Central memory CD8-positive, alpha-beta T cell (primary cell): ENCODE measurements at places on chromosomes 7 and 10.

- H3K27ac ChIP-seq: no peak overlapping the region
- no peaks in the 10 kb centered on the region for H3K27me3 ChIP-seq
- no peak overlapping the region for H3K4me3 ChIP-seq
- no peaks in the 10 kb centered on the region for H3K36me3 ChIP-seq
- no peaks in the 10 kb centered on the region for H3K4me1 ChIP-seq
- no peak for DNase-seq
These were observed 304.5 kb upstream of the FZD8 start for GRCh38 chr10:35946556-35946955.

DNA sequence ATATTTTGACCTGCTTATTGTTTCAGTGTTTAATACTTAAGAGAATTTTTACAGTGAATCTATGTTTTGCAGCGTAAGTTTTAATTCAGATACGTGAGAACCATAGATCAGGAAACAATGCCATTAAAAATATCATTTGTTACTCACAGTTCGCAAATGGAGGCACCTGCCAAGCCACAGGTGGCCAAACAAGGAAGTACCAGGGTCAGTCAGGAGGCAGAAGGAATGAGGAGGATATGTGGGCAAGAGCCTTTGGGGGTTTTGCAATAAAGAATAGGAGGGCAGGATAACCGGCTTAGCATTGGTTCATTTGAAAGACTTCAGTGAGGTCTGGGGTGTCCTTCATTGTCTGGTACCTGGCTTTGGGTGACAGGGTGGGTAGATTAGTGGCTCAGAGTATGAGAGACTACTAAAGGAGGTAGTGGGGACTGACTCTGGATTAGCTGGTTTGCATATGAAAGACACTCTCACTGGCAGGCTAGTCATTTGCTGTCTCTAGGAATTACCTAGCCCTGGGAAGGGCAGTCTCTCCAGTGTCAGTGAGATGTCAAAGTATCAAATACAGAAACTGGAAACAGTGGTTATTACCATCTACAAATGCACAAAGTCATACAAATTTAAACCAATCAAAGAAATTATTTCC lies 132.2 kb upstream of the CAV2 start:
- H3K36me3 ChIP-seq: peaks cover under 1% of the 10 kb centered on the region
- no peak overlapping the region for H3K27ac ChIP-seq
- H3K4me3 ChIP-seq: no peak overlapping the region
- DNase-seq: no peak
- H3K4me1 ChIP-seq: no peaks in the 10 kb centered on the region

DNA sequence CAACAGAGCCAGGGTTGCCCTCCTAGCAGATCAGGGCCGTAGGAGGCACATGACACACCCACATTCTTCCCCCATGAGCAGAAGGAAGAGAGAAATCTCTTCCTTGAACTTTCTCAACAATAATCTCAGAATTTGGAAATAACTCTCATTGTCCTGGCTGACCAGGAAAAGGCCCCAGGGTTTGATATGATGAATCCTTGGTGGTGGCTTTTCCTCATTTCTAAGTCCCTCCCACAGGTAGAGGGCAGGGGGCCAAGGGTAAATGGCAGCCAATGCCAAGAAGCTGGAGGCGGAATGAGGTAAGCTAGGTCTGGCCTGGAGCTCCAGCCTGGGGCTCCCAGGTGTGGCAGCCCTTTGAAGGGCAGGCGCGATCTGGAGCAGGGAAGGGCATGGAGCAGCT lies 67.8 kb downstream of the GRB10 start:
- DNase-seq: no peak
- H3K27ac ChIP-seq: no peak overlapping the region
- H3K27me3 ChIP-seq: no peaks in the 10 kb centered on the region
- no peak overlapping the region for H3K4me3 ChIP-seq
- peaks cover 2% of the 10 kb centered on the region for H3K36me3 ChIP-seq

DNA sequence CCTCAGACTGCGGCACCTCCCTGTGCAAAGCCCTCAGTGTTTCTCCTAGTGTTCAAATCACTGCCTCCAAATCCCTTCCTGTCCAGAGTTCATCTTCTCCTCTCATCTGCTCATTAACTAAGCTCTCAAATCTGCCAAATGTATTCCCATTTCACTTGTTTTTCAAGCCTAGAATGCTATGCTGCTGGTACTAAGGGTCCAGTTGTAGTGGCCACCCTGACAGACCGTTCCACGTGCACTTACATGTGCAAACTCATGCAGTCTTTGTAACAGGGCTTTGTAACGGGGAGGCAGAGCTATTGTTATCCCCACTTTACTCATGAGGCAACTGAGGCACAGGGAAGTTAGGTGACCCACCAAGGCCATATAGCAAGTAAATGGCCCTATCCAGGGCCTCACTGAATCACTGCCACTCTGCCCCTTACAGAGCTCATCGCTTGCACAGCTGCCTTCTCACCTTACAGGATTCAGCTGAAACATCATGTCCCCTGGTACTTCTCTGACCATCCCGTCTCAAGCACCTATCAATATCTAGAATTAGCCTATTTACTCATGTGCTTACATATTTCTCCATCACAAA lies 153.0 kb upstream of the PDE1C start:
- DNase-seq: no peak
- H3K27ac ChIP-seq: no peak overlapping the region
- no peak overlapping the region for H3K4me3 ChIP-seq
- H3K36me3 ChIP-seq: peaks cover 2% of the 10 kb centered on the region
- H3K4me1 ChIP-seq: no peaks in the 10 kb centered on the region

GRCh38 chr7:79781716-79782115 lies 328.2 kb upstream of the MAGI2 start:
- no peaks in the 10 kb centered on the region for H3K4me1 ChIP-seq
- no peak for DNase-seq
- H3K4me3 ChIP-seq: no peak overlapping the region

DNA sequence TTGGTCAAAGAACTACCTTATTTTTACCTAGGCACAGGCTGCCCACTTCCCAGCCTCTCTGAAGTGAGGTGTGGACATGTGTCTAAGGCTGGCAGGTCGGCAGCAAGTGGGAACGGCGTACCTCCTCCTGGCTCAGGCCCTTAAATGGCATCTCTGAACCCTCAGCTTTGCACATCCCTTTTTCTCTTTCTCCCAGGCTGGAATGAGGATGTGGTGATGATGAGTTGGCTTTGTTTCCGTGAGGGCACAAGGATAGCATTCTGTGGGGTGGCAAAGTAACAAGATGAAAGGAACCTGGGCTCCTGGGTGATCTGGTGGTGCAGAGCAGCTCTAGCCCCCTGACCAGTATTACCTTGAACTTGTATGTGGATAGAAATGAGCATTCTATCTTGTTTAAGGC lies 196.8 kb downstream of the REEP3 start:
- no peak for DNase-seq
- peaks cover under 1% of the 10 kb centered on the region for H3K27me3 ChIP-seq
- H3K36me3 ChIP-seq: no peaks in the 10 kb centered on the region

GRCh38 chr7:2417981-2418481 lies 14.6 kb downstream of the CHST12 start:
- H3K4me1 ChIP-seq: peaks cover 41% of the 10 kb centered on the region
- DNase-seq: peak; percentile 45
- H3K27me3 ChIP-seq: no peaks in the 10 kb centered on the region

DNA sequence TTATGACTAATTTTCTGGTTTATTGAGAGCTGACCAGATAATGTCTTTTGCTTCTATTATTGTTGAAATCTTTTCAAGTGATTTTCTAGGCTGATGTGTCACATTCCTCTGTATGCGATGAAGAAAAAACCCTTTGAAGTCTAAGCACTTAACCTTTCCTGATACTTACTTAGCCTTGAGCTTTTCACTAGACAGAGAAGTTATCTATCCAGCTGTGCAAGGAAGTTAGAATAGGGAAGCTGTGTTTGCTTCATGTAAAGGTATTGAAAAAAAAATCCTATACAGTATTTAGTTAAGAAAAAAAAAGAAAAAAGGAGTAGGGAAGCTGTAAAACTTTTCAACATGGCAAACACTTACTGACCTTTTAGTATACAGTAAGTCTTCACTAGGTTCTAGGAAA lies 117.6 kb upstream of the DNAJB12 start:
- H3K4me1 ChIP-seq: no peaks in the 10 kb centered on the region
- peaks cover 26% of the 10 kb centered on the region for H3K36me3 ChIP-seq
- H3K4me3 ChIP-seq: no peak overlapping the region
- DNase-seq: no peak
- H3K27me3 ChIP-seq: no peaks in the 10 kb centered on the region

- H3K27me3 ChIP-seq: peaks cover 5% of the 10 kb centered on the region
- H3K4me3 ChIP-seq: no peak overlapping the region
- H3K36me3 ChIP-seq: no peaks in the 10 kb centered on the region
- no peaks in the 10 kb centered on the region for H3K4me1 ChIP-seq
- DNase-seq: no peak
These were observed 139.7 kb downstream of the ELFN1 start for GRCh38 chr7:1809601-1810258.

GRCh38 chr10:85222300-85222699 lies 893.9 kb downstream of the CCSER2 start:
- no peak overlapping the region for H3K27ac ChIP-seq
- H3K4me1 ChIP-seq: no peaks in the 10 kb centered on the region
- H3K36me3 ChIP-seq: no peaks in the 10 kb centered on the region
- no peak overlapping the region for H3K4me3 ChIP-seq
- DNase-seq: no peak
- H3K27me3 ChIP-seq: no peaks in the 10 kb centered on the region

GRCh38 chr7:77558284-77558967 lies 21.3 kb downstream of the PTPN12 start:
- H3K27ac ChIP-seq: no peak overlapping the region
- H3K36me3 ChIP-seq: no peaks in the 10 kb centered on the region

GRCh38 chr10:27605318-27605717 lies 101.2 kb downstream of the RAB18 start:
- H3K27ac ChIP-seq: no peak overlapping the region
- no peak for DNase-seq
- no peaks in the 10 kb centered on the region for H3K4me1 ChIP-seq
- H3K27me3 ChIP-seq: peaks cover 12% of the 10 kb centered on the region
- no peak overlapping the region for H3K4me3 ChIP-seq

DNA sequence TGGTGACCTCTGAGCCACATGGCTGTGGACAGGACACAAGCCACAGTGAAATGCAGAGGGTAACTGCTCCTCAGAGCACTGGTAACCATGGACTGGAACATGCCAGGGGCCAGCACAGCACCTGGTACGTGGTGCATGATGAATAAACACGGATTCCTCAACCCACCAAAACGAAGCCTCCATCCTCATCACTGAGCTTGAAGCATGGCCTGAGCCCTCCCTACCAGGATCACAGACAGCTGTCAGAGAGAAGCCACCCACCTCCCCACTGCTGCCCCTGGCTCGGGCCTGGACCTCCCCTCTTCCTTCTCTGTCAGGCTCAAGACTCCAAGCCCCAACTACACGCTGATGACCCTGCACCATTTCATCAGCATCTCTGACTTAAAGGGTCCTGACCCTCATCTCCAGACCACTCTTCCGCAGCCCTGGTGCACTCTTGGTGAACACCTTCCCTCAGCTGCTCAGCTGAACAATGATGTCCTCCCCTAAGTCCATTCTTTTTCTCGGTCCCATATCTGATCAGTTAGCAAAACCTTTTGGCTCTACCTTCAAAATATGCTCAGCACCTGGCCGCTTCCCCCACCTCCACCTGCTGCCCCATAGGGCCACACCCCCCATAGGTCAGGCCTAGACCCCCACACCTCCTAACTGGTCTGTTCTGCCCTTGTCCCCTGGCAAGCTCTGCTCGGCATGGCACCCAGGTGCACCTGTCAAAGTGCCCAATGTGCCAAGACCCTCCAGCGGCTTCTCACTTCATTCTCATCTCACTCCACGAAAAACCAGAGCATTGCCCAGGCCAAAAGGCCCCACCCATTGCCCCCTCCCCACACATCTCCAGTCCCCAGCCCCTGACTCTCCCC lies 141.1 kb downstream of the MAPK8 start:
- DNase-seq: no peak
- H3K4me1 ChIP-seq: peaks cover 4% of the 10 kb centered on the region
- H3K36me3 ChIP-seq: peaks cover 4% of the 10 kb centered on the region
- no peak overlapping the region for H3K27ac ChIP-seq

- no peak overlapping the region for H3K4me3 ChIP-seq
- H3K27me3 ChIP-seq: peaks cover 23% of the 10 kb centered on the region
- H3K36me3 ChIP-seq: no peaks in the 10 kb centered on the region
- H3K4me1 ChIP-seq: peaks cover 13% of the 10 kb centered on the region
These were observed 29.5 kb upstream of the C7orf33 start for GRCh38 chr7:148561099-148561498.

GRCh38 chr7:26550492-26550891 lies 258.8 kb downstream of the SNX10 start:
- no peaks in the 10 kb centered on the region for H3K4me1 ChIP-seq
- no peak overlapping the region for H3K4me3 ChIP-seq
- H3K27ac ChIP-seq: no peak overlapping the region
- H3K36me3 ChIP-seq: no peaks in the 10 kb centered on the region

DNA sequence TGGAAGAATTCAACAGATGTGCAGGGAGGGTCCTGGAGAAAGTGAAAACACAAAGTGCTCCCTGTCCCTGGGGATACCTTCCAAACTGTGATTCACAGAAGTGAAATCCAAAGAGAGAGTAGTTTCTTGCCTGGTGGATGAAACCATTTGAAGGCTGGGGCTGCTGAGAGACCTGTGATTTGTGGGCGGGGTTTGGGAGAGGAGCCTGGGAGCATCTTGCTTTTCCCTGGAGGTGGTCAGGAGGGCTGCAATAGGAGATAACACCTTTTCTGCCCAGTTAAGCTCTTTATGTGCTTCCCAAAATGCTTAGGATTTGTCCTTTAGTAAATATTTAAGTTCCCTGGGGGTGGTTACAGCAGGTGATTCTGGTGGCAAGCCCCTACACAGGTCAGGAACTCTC lies 105.3 kb upstream of the TPK1 start:
- H3K4me3 ChIP-seq: no peak overlapping the region
- no peak for DNase-seq
- peaks cover 37% of the 10 kb centered on the region for H3K27me3 ChIP-seq
- no peak overlapping the region for H3K27ac ChIP-seq

DNA sequence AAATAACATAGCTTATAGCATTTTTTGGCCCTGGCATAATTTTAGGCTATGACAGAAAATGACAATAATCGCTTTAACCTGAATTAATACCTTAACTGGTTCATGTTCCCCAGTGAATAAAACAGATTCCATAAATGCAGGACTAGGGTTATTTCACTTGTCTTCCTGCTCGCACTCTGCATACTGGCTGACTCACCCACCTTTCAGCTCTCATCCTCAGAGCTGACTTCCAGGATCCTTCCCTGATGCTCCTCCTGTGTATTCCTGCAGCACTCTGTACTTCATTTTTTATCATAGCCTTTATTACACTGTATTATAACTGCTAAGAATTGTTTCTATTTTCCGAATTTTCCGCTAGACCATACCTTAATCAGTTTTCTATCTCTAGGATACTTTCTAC lies 123.7 kb downstream of the AVL9 start:
- DNase-seq: no peak
- peaks cover 27% of the 10 kb centered on the region for H3K27me3 ChIP-seq
- no peaks in the 10 kb centered on the region for H3K4me1 ChIP-seq
- H3K27ac ChIP-seq: no peak overlapping the region
- H3K36me3 ChIP-seq: no peaks in the 10 kb centered on the region

GRCh38 chr7:32191305-32191704 lies 121.1 kb upstream of the PDE1C start:
- peaks cover 1% of the 10 kb centered on the region for H3K36me3 ChIP-seq
- no peak overlapping the region for H3K4me3 ChIP-seq
- no peaks in the 10 kb centered on the region for H3K27me3 ChIP-seq

- no peak overlapping the region for H3K27ac ChIP-seq
- DNase-seq: no peak
- no peak overlapping the region for H3K4me3 ChIP-seq
- no peaks in the 10 kb centered on the region for H3K36me3 ChIP-seq
- peaks cover 23% of the 10 kb centered on the region for H3K27me3 ChIP-seq
These were observed 65.5 kb downstream of the ASB13 start for GRCh38 chr10:5600908-5601307.
